ENCODE measurements at places on chromosomes 6 and 20.
A peak's percentile ranks its signal among the peaks of the same experiment; 100 is the strongest.

DNA sequence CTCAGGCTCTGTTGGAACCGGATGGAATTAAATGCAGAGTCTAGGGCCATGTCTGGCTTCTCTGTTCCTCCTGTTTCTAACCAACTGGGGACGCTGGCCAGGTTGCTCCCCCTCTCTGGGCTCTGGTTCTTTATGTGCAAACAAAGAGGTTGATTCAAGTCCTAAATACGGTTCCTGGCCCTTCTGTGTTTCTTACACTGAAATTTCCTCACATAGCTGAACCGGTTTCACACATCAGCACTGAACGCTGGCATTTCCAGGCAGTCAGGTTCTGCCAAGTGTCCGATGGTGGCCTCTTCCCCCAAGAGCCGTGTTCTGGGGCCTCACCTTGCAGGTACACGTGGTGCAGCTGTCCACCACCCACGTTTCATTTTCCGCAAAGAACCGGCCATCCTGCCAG lies 13.5 kb downstream of the THBS2 start:
- no peak for DNase-seq

- DNase-seq: no peak
Observed at GRCh38 chr6:42791706-42792320, 10.0 kb downstream of the BICRAL start.

DNA sequence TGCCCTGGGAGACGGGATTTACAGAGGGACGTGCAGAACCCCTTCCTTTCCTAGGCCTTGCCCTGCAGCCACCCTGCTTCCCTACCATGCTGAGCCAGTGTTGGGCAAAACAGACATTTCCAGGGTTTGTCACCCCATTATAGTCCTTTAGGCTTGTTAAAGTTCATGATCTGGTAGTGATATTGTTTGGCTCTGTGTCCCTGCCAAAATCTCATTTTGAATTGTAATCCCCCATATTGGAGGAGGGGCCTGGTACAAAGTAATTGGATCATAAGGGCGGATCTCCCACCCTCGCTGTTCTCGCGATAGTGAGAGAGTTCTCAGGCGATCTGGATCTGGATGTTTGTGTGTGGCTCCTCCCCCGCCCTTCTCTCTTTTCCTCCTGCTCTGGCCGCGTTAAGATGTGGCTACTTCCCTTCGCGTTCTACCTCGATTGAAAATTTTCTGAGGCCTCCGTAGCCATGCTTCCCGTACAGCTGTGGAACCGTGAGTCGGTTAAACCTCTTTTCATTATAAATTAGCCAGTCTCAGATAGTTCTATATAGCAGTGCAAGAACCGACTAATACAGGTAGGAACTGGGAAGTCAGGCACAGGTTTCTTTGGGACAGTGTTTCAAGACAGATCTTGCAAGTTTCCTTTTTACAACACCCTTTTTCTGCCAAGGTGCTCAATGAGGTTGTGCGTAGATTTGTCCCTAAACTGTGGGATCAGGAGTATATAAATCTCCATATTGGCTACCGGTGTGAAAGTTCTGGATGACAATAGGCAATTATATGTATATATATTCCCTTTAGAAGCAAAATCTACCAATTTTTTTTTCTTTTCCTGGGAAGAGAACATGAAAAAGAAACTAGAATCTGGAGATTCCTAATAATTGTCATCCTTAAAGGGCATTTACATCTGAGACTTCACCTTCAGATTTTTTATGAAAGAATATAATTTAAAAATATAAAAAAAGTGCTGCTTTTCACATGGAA lies 152.1 kb downstream of the SAMD5 start:
- DNase-seq: no peak

DNA sequence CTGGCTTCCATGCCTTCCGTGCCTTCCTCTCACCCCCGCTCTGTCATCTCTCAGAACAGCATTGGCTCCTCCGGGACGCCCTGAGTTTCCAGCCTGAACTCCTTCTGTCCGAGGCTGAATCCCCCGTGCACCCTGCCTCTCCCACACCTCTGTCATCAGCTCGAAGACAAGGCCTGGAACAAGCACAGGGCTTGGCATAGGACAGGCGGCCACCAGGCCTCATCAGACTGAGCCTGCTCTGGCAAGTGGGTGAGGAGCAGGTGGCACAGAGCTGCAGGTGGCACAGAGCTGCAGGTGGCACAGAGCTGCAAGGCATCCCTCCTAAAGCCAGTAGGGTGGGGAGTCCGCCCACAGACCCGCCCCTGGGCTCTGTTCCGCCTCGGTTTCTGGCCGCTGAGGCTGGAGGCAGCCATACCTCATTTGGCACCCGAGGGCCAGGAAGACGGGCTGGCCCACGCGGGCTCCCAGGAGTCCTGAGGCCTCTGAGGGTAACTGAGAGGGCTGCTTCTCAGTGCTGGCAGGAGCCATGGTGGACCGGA lies 60.2 kb downstream of the EZR start:
- DNase-seq: no peak

DNA sequence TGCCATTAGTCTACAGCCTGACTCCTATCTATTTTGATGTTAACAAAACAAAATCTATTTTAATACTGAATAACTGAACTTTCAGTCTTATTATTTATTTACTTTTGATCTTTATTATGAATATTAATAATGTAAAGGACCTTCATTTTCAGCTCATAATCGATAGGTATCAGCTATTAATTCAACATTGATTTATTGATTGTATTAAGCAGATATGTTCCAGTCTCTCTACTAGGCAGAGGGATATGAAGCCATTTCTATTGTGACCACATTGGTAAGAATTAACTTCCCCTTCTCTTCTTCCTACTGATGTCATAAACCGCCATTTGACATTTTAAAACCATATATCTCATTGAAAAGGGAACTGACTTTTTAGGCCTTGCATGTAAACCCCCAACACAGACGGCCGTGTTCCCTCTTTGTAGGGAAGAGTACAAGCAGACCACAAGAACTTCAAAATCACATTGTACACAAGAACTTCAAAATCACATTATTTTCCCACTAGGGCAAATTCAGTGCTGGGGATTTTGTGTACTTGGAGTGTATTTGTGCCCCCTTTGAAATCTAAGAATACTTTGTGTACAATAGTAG lies 69.5 kb upstream of the FABP7 start:
- DNase-seq: peak; percentile 5

GRCh38 chr20:1391640-1392442 lies 1.0 kb downstream of the FKBP1A start:
- DNase-seq: no peak

GRCh38 chr6:90805619-90806155 lies 218.8 kb upstream of the MAP3K7 start:
- DNase-seq: no peak

DNA sequence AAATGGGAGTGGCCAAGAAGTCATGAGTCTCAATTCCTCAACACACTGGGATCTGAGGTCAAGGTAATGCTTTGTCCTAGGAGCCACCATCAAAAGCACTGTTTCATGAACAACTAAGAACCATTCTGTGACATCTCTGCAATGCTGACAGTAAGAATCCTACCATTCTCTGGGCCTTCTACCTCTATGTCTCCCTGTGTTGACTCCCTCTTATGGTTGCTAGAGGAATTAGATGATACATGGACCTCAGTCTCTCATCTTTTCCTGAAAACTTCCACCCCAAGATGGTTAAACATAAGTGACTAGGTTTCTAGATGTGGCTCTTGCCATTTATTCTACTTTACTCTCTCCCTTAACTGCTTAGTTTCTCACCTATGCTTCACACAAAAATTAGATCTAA lies 9.1 kb downstream of the MTRF1L start:
- no peak for DNase-seq

DNA sequence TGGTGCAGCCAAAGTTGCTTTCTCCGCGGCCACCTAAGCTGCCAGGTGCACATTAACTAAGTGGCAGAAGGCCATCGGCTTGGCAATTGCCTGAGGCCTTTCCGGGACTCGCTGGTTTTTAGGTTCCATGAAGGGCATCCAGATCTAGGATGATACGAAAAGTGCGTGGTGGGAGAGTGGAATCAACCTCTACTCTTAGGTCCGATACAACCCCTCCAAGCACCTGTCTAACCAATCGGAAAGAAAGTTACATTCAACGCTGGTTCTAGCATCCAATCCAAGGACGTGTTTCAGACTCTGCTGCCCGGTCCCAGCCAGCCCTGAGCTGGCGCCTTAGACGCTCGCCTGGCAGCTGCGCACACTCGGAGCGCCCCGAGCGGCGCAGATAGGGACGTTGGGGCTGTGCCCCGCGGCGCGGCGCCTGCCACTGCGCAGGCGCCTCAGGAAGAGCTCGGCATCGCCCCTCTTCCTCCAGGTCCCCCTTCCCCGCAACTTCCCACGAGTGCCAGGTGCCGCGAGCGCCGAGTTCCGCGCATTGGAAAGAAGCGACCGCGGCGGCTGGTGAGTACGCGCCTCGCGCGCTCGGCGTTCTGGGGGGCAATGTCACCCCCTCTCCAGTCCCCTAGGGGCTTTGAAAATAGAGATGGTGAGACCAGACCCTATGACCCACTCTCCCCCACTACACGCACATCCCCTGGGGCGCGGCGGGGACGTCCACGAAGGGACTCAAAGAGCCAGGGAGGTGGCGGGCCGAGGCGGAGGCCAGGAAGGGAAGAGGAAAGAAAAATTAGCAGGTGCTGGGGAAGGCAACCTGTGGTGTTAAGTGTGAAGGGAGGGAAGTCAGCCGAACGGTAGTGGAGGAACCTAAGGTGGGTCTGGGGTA lies at the start of gene ENPP4:
ENPP4 (plus strand) TSS at position 361 of the 883 bp plus-strand sequence. CDS start 9,595 bp downstream, outside the sequence.
- DNase-seq: peak; percentile 96

DNA sequence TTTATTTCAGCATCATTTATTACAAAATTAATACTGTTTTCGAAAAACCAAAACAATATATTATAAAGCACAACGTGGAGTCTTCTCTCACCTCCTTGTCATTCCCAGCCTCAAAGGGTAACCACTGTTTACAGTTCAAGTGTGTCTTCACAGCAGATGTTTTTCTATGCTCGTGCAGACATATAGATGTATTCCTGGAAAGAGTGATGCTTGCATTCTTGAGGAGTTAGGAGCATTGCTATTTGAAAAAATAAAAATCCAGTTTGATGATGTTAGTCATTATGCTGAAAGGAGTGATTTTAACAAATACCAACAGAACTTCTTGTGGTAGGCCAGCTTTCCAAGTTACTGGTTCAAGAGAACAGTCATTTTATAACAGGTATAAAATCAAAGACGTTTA lies 234.9 kb downstream of the BCKDHB start:
- no peak for DNase-seq

GRCh38 chr6:359261-360035 lies 32.1 kb upstream of the IRF4 start:
- no peak for DNase-seq

DNA sequence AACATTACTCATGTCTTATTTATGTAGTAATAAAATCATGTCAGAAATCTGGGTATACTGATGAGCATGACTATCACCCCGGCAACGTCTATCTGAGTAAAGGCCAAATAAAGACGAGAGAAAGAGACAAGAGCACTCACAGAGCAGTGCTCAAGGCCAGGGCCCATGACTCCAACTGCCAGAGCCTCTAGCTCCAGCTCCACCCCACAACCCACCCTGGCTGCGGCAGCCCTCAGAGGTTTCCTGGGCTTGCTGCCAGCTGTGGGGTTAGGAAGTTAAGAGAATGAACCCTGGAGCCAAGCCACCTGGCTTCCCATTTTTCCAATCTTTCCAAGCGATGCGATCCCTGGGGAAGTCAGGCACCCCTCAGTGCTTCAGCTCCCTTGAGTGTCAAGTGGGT lies 92.0 kb upstream of the PAX1 start:
- no peak for DNase-seq

DNA sequence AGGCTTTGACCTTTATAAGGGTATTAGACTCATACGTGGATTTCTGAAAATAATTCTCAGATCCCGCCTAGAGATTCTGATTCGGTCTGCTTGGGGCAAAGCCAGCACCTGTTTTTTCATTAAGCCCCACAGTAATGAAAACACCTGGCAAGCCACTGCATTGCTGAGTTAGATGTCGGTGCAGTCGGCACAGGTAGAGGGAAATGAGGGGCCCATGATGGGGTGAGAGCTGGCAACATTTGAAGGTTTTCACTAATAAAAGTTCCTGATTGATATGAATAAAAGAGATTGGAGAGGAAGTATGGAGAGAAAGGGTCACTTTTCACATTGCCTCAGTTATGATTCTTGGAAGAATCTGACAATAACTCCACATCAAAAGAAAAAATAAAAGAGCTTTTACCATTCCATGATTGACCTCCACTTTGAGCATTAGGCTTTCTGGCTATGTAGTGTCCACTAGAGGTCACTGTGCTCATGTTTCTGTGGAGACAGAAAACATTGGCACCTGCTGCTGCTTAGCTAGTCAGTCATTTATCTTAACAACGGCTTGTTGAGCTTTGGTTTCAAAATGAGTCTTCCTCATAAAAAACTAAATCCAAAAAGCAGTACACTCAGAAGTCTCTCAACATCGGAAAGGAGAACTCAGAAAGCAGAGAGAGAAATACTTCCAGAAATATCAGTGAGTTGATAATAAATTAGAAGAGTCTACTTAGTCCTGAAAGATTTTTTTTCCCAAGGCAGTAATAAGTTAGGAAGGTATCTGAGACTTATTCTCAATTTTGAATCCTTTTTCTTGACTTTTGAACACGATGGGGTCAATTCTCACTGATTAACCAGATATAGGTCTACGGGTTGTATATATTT lies 53.3 kb upstream of the KLHL31 start:
- peak; percentile 77 for DNase-seq

DNA sequence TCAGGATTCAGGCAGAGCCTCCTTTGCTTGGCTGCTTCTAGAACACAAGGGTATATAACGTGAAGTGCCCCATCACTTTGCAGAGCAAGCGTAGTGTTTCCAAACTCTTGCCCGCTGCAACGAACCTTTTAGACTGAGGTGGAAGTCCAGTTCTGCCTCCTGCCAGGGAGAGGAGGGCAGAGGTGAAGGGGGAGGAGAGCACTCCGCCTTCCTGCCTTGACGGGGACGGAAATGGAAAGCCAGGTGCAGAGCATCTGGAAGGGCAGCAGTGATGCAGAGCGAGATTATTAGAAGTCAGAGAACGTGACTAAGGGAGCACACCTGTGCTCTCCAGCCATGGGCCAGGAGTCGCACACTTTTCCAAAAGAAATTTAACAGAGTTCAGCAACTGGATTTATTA lies 63.4 kb downstream of the RREB1 start:
- no peak for DNase-seq

DNA sequence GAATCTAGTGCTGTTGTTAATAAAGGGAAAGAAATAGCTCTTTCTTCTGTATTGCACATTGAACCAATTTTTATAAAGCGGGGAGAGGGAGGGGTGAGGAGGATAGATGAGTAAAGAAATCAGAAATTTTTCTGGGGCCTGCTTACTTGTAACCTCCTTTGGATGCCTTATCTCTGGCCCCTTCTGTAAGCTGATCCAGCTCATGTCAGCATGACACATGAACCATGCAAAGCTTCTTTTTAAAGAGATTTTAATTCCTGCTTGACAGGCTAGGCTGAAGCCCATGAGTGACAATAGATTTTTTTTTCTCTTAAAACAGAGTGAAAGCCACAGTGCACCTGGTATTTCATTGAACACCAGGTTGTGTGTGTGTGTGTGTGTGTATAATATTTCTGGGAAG lies 325.3 kb downstream of the PRL start:
- DNase-seq: no peak

GRCh38 chr20:59810449-59811187 lies 122.8 kb downstream of the SYCP2 start:
- no peak for DNase-seq

GRCh38 chr6:2186516-2186915 lies 58.9 kb downstream of the GMDS start:
- DNase-seq: peak; percentile 41

- no peak for DNase-seq
Observed at GRCh38 chr6:41777551-41778285, 2.0 kb downstream of the FRS3 start.

GRCh38 chr6:8442150-8442549 lies 6.8 kb upstream of the SLC35B3 start:
- no peak for DNase-seq

- DNase-seq: peak; percentile 55
Observed at GRCh38 chr6:41182069-41183034, 18.6 kb downstream of the TREML2 start.
